Tibial nerve (tissue), 4 donors: ENCODE measurements at places on chromosomes 5 and 9.

- no peak for DNase-seq
These were observed 34.3 kb downstream of the NIPAL4 start for GRCh38 chr5:157494178-157494832.

- DNase-seq = no peak
These were observed 1379.9 kb downstream of the EFNA5 start for GRCh38 chr5:106290841-106291240.

DNA sequence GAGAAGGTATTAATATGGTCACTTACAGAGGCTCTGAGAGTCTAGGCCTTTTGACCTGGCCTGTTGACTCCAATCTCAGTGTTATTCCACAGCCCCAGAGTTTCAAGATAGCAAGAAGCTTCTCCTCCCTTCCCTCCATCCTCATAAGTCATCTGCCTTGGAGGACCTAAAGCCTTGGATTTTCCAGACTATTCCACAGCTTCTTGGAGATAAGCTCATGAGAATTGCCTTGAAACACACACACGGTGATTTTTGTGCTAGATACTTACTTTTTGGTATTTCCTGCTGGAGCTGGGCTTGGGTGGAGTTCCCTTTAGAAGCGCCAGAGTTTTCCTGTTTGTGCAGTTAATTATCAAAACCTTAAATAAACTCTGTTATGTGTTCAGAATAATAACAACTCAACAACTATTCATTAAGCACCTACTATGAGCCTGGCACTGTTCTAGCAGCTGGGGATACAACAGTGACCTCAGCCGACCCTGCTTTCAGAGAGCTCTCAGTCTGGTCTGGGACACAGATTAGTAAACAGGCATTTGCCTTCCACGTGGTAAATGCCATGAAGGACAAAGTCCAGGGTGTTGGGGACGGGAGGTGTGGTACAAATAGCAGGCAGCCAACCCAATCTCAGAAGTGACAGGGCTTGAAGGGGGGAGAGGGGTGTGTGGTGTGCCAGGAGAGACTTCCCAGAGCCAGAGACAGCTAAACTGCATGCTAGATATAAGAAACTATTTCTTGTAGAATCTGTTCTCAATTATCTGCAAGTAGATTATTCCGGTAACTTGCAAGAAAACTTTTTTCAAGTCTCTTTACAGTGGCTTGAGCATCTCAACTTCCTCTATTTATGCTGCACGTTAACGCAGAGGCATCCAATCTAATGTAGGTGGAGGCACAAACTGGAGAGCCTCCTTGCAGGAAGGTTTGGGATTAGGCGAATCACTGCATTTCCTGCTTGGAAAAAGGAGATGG is 55.9 kb upstream of the KLF9 start:
- DNase-seq = no peak

GRCh38 chr5:19616701-19617215 is 371.2 kb downstream of the CDH18 start:
- no peak for DNase-seq

DNA sequence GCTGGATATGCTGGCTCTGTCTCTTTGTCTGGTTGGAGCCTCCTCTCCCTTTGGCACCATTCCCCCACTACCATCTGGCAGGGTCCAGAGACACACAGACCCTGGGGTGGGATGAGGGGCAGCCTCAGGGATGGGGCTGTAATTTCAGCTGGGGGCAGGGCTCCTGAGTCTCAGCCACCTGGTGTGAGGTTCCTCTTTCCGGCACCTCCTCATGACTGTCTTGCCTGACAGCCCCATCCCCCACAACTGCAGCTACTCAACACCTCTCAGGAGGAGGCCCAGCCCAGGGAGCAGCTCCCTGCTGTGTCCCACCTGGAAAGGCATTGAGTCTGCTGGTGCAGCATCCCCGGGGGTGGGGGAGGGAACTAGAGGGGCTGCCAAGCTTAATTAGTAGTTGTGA is 11.7 kb upstream of the RPS14 start:
- DNase-seq = no peak

- DNase-seq = no peak
These were observed 261.7 kb upstream of the PAPPA start for GRCh38 chr9:115891929-115892328.

GRCh38 chr5:119752921-119753886 is 123.8 kb downstream of the FAM170A start:
- no peak for DNase-seq

- DNase-seq = no peak
These were observed 72.7 kb upstream of the FCN2 start for GRCh38 chr9:134807716-134808446.

GRCh38 chr5:125461641-125462072 is 715.2 kb upstream of the ZNF608 start:
- DNase-seq = no peak

GRCh38 chr9:135410831-135411473 is 68.6 kb upstream of the PPP1R26 start:
- DNase-seq = no peak

GRCh38 chr5:81605299-81605698 is 145.6 kb downstream of the SSBP2 start:
- DNase-seq = no peak

DNA sequence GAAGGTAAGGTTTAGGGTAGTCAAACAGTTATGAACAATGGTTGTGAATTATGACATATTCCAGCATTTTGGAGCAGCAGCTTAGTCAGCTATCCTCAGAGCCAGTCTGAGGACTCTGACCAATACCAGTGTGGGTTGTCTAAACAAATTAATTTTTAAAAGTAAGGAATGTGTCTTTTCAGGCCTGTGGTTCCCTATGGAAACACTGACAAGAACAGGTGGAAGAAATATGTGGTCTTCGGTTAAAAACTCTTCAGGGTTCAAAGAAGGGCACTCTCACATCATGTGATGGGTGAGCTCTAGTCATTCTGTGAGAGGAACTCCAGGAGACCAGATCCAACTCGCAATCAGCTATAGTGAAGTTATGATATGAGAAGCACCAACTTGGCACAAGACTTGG is 33.5 kb upstream of the ALDOB start:
- no peak for DNase-seq

- DNase-seq = no peak
These were observed 1.5 kb upstream of the SIT1 start for GRCh38 chr9:35651956-35652828.

DNA sequence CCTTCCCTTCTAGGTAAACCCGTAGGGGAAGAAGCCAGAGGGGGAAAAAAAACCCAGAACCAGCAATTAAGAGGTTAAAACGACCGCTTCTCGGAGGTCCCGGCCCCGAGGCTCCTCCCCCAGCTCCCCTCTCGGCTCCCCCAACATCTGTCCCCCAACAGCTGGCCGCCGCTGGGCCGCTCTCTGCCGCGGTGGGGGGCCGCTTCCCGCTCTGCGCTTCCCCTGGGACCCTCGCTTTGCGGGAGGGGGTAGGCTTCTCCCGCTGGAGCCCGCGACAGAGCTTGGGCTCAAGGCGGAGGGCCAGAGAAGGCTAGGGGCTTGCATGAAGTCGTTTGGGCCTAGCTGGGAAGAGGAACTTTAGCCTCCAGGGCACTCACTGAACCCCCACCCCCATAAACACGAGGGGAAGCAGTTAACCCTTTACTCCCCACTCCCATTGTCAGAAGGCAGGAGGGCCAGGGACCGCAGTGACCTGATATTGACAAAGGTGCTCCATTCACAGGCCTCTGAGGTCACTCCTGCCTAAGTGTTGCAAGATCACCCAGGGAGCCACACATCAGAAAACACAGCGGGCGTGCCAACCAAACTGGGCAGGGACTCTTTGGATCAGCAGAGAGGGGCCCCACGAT is 7.5 kb downstream of the LHX6 start:
- no peak for DNase-seq

DNA sequence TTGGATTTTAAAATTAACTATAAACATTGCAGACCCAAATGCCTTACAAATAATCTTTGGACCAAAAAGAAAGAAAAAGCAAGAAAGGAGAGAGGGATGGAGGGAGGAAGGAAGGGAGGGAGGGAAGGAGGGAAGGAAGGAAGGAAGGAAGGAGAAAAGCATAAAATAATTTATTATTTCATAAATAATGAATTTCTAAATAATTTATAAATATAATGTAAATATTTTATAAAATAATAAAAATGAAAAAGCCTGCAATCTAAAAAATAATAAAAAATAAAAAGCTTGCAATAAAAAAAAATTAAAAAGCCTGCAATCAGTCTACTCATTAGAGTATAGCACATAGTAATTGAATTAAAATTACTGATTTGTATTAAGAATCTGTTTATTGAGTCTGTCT is 614.3 kb downstream of the ISL1 start:
- DNase-seq = no peak

DNA sequence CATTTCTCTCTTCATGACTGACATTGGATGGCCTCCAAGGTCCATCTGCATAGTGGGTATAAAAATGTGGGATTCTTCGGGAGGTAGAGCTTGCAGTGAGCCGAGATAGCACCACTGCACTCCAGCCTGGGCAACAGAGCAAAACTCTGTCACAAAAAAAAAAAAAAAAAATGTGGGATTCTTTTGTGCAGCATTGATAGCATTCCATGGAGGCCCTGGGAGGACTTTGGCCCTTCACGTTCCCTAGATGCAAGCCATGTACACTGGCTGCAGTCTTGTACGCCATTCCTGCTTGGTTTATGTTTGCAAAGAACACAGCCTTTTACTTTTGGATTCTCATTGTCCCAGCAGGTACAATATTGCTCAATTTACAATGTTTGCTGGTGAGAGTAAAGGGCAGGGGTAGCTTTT is 157.8 kb downstream of the SLCO4C1 start:
- DNase-seq = no peak

GRCh38 chr5:82673057-82673809 is 395.1 kb upstream of the RPS23 start:
- DNase-seq = no peak

DNA sequence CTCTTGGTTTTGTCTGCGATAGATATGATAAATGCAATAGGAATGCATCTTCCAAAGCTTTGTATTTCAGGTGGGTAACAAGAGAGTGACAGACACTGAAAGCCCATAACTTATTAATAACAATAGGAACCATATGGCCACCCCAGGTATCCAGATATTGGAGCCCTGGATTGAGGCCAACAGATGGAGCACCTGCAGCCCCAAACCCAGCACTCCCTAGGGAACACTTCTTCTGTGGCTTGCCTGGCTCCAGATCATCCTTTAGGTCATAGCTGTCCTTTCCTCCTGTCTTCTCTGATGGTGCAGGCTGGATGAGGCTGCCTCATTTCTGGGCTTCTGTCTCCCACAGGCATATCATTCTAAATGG is 5.0 kb upstream of the IL3 start:
- DNase-seq = no peak

- no peak for DNase-seq
These were observed 166.1 kb downstream of the CACNA1B start for GRCh38 chr9:138043411-138044345.
